Activated B cell treated with CpG ODN at 0.5 μM for 24 hours (primary cell): ENCODE measurements at places on chromosomes 11 and 22. TPM values are rescaled to one million over a fixed set of nuclear protein-coding genes. Genes with fewer than 3 reads are reported as not detected.

DNA sequence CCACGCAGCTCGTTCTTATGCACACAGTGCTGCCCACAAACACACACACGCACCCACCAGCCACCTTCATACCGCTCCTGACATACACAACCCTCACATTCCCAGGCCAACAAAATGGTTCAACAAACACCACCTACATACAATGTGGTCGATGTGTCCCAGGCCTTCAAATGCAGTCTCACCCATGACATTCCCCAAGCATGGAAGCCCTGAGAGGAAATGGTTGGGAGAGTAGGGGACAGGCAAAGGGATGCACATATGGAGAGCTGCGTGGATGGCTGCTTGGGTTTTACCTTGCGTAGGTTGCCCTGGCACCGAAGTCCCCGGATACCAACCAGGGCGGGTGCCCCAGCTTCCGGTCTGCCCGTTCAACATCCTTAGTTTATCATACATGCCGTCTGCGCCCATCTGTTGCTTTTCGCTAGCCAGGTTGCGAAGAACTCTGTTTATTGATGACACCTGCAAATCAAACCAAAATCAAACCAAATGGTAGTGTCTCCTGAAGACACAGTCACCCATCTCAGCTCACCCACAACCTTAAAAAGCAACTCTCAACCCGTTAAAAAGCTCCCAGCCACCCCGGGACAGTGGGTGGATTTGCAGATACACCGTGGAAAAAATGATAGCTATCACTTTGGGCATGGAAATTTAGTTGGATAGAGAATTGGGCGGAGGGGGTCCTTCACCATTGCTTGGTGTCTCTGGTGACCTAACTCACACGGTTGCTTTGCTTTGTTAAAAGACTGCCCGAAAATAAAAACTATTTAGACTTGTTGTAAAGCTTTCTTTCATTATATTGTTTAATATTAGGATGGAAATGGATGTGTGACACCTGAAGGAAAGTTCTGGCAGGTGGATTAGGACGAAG, 10.5 kb downstream of the PAX6 start:
- peaks cover 3% of the 10 kb centered on the region for H3K36me3 ChIP-seq
- no peak for DNase-seq
- H3K27me3 ChIP-seq, result peaks cover 75% of the 10 kb centered on the region
- H3K27ac ChIP-seq, result no peak overlapping the region
- peaks cover 37% of the 10 kb centered on the region for H3K4me1 ChIP-seq

- H3K4me1 ChIP-seq, result no peaks in the 10 kb centered on the region
- DNase-seq, result no peak
- no peak overlapping the region for H3K4me3 ChIP-seq
- no peaks in the 10 kb centered on the region for H3K36me3 ChIP-seq
- H3K27me3 ChIP-seq, result no peaks in the 10 kb centered on the region
- no peak overlapping the region for H3K27ac ChIP-seq
Measured at GRCh38 chr11:94330789-94331188, 26.4 kb downstream of the IZUMO1R start.

Gene NAALADL1
- 11.3 and 13.4 TPM in 2 replicates for total RNA-seq

DNA sequence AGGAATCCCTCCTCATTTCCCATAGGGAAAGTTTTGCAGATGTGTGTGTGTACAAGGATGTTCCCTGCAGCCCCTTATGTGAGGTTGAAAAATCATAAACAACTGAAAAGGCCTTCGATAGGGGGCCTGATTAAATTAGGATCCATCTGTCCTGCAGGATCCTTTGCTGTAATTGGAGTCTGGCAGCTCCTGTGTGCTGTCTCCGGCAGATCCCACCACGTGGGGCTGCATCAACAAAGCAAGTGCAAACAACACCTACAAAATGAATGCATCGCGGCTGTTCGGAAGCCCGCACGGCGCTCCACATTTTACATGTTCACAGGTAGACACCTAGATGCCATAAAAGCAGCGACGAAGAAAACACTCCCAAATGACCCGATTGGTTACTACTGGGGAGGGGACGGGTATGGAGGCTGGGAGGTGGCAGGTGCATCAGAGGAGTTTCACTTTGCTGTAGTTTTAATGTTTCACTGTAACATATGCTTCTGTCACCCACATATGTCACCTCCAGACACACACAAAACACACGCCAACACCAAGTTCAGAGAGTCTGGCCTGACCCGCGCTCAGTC, 52.2 kb downstream of the NFAM1 start:
- peaks cover 22% of the 10 kb centered on the region for H3K27me3 ChIP-seq
- no peak overlapping the region for H3K4me3 ChIP-seq

DNA sequence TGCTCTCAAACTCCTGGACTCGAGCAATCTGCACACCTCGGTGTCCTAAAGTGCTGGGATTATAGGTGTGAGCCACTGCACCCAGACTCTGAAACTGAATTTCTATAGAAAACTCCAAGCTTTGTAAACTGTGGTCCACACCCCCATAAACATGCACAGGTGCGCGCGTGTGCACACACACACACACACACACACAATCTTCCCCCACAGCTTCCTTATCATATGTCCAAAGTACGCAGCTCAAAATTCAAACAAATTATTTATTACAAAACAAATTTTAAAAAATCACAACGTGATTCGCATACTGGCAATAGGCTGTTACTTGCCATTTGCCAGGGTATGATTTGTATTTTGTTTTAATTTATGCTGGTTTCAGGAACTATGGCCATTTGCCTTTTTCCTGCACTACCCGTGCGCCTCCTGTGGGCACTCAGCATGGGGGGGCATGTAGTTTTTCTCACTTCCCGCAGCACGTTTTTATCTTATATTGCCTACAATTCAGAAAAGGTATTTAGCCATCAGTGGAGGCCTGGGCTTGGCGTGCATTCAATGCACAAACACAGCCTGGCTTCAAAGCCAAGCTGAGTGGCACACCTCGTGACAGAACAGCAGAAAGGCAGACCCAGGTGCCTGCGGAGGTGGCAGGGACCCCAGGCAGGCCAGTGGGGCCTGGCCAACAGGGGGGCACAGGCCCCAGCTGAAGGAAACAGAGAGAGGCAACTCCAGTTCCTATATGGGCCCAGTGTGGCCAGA, 10.8 kb upstream of the SNX32 start:
- no peak overlapping the region for H3K4me3 ChIP-seq
- H3K27me3 ChIP-seq, result no peaks in the 10 kb centered on the region
- H3K36me3 ChIP-seq, result no peaks in the 10 kb centered on the region
- DNase-seq, result no peak
- H3K27ac ChIP-seq, result no peak overlapping the region
- H3K4me1 ChIP-seq, result peaks cover 3% of the 10 kb centered on the region

DNA sequence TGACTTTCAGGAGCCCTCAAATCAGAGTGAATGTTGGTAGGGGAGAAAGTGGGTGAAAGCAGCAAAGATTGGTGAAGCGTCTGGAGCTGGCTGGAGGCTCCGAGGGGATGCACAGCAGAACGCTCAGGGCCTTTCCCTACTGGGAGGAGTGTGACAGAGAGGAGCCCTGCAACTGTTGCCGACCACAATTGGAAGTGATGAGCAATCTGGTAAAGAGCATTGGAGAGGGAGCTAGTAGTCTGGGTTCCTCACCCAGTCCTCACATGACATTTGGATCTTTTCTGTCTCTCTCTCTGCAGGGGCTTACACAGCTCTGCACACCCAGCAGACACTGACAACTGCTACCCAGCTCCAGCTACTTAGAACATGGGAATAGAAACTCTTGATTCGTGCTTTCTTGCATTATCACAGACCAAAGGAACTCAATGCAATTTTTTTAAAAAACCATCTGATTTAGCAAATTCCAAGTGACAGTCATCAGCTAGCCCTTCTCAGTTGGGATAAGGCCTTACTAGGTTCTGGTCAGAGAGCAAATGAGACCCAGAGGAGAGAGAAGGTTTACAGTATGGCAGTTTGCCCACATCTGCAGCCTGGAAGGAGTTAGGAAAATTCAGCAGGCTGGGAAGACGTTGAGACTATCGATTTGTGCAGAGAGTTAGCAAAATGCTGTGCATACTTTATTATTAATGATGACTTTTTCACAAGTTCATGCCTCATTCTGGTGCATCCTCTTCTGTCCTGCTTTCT, 278.0 kb upstream of the PLET1 start:
- no peaks in the 10 kb centered on the region for H3K4me1 ChIP-seq
- peaks cover 18% of the 10 kb centered on the region for H3K27me3 ChIP-seq
- DNase-seq, result no peak
